ENCODE measurements at places on chromosomes 12 and 14.

- DNase-seq: no peak
These were observed 8.6 kb downstream of the ZNF219 start for GRCh38 chr14:21089877-21090193.

- DNase-seq: peak; percentile 74
These were observed 1.8 kb upstream of the ZBTB39 start for GRCh38 chr12:57008178-57008577.

- DNase-seq: no peak
These were observed 600 bp downstream of the PNN start for GRCh38 chr14:39175445-39176262.

GRCh38 chr12:31572900-31573600, 17.9 kb downstream of the DENND5B start:
- no peak for DNase-seq

Measured in CD4-positive, alpha-beta T cell treated with Interleukin-17A for 1 hour (primary cell).